ENCODE measurements at places on chromosomes 12 and 14.

DNA sequence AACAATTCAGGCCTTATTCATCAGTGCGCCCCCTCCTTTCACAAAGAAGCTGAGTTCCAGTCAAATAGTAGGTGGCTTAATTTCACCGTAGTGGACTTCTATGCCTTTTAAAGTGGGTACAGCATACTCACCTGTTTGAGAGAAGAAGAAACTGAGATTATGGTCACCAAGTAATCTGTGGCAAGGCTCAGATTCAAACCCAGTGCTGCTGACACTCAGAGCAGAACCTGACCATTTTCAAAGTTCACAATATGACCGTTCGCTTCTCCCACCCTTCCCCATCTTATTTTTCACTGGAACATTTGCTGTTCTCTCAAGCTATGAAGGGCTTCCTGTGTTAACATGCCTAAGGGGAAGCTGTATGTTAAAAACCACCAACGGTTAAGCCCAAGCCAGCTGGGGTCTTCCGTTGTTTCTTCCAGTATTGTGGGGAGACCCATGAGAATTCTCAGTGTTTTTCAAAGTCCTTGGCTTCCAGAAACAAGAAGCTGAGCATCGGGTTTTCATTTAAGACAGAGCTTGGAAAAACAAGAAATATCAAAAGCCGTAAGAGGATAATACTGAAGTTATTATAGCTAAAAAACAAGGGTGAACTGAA, 6.1 kb upstream of the PSMA6 start:
- DNase-seq, result no peak

DNA sequence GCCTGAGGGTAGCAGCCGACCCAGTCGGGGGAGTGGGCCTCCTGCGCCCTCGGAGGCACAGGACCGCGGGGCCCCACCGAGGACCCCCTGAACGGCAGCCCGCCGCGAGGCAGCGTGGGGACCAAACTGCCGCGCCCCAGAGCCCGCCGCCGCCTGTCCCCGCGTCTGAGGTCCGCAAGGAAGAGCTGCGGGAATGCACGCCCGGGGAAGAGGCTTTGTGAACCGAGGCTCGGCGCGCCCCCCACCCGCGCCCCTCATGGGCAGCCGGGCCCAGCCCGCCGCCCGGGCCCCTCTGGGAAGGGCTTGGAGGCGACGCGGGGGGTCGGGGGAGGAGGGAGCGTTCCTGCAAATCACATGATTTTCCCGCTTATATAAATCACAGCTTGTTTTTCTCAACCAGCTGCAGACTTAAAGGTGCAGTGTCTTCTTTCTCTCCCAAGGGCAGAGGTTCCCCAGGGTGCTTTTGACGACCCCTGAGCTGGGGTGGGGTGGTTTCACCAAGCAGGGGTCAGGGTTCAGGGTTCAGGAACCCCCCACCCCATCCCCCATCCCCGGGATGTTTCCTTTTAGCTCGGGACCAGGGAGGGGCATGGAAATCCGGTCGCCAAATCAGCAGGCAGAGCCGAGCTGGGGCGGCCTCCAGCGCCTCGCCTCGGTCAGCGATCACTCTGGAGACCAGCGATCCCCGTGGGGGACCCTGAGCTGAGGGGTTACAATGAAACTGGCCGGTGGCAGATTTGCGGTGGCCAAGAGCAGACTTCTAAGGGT, 44.7 kb upstream of the ATP23 start:
- peak; percentile 49 for DNase-seq

DNA sequence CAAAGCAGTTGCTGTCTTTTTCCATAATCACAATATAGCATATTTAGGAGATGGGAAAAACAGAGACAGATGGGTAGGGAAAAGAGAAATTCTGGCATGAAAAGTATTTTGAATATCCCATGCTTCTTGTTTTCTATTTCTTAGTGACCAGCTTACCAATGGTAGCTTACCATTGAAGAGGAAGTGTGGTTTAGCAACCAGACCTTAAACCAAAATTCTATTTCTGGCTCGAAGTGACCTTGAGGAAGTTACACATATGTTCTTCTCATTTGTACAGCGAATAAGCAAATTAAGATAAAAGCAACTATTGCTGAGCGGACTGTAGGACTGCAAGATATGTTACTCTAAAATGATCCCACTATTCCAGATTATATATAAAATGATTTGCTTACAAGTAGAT, 82.9 kb downstream of the FGD4 start:
- no peak for DNase-seq

- peak; percentile 74 for DNase-seq
Observed at GRCh38 chr12:104201238-104202001, 14.2 kb upstream of the TXNRD1 start.

DNA sequence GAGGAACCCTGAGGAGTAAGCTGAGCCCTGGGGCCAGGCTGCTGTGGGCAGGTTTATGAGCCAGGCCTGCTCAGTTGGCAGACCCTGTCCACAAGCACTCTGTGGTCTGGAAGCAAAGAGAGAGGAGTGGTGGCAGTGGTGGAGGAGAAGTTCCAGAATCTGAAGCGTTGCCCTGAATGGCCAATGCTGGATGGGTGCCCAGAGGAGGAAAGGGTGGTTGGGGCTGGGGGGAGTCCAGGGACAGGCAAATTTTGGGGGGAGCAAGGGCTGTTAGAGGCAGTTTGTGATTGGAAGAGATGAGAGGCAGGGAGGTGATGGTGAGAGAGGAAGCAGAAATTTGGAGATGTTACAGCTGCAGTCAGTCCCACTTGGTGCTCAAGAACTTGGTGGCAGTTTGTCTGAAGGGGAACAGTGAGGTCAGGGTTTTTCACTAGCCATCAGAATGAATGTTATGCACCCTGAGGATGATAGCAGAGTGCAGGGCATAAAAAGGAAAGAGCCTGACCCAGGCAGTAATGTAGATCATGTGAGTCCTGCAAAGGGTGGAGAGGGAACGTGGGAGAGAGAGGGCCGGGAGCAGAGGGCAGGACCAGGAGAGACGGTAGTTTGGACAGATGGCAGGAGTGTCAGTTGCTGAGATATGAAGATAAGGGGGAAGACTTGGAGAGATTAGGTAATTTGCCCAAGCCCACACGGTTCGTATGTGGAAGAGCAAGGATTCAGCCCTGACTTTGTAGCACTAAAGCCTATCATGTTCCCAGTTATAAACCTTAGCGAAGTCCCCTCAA, 51.2 kb downstream of the GALNT8 start:
- no peak for DNase-seq

- DNase-seq, result no peak
Observed at GRCh38 chr12:58325561-58325960, 384.2 kb downstream of the ATP23 start.

DNA sequence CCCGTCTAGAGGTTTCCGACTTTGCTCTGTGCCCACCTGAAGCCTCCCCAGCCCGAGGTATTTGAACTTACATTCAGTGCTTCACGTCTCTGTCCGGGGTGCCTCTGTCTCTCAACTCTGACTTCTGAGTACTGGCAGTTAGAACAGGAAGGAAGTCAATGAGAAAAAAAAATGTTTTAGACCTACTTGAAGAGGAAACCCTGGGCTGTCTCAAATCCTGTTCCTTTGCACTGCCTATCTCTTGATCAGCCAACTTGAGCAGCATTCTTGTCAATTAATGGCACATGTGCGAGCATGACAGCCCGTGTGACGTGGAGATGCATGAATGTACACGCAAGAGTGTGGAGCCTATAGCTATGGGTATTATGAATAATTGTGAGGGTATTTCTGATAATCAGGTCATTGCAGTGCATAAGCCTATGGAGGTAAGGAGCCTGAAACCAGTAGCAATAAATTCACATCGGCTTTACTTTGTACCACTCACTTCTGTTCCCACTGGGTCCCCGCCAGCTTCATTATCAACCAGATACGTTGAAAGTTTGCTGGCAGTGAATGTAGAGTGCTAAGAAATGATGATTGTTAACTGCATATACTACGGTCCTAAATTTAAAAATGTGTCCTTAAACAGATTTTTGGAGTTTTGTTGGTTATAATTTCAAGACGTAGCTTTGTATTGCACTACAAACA, at the start of gene ARHGDIB:
Gene ARHGDIB, minus strand, starts transcription at position 136 of the 687 bp plus-strand sequence. CDS start 10,889 bp downstream, outside the sequence.
- peak; percentile 38 for DNase-seq

DNA sequence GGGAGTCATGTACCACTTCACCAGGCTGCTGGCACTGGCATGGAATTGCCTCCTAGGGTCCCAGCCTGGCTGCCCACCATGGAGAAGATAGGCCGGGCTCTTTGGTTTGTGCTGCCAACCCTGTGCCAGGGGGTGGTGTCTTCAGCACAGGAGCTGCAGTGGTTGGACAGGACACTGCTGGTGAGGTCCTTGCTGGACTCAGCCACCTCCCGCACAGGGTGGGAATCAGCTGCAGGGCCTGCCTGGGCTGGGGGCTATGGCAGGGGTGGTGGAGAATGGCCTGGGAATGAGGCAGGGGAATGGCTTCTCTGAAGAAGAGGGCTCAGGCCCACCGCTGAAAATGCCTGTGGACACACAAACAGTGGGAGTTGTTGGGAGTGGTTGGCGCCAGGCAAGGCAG, 70.6 kb upstream of the CAPRIN2 start:
- DNase-seq, result no peak

GRCh38 chr14:68703093-68703492, 89.8 kb downstream of the ZFP36L1 start:
- DNase-seq, result peak; percentile 91

DNA sequence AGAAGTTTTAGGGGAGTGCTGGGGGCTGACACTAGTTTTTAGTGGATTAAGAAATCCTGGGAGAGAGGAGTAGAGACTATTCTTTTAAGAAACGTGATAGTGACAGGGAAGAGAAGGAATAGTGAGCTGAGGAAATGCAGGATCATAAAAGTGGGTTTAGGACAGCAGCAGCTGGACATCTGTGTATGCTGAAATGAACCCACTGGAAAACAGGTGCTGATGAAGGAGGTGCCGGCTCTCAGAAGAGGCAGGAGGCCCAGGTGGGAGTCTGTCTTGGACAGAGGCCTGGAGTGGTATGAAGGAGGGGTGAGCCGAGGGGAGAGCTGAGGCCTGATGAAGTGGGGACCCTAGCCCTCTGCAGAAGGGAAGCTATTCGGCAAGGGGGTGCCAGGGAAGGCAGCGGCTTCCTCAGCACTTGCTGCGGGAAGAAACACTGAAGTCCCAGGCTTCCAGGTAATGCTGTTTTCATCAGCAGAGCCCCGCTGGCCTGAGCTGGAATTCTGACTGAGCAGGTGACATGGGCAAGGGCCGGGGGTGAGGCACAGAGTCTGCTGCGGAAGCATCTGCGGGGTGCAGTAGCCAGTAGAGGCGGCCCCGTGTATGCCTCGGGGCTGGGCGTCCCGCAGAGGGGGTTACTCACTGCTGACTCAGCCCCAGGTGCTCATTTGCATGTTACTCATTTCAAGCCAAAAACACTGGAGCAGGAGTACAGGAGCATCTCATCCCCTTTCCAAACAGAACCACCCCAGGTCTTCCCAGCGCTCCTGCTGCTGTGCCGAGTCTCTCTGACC, 89.7 kb downstream of the TMCC3 start:
- peak; percentile 93 for DNase-seq

- no peak for DNase-seq
Observed at GRCh38 chr12:117218149-117218548, 27.9 kb upstream of the FBXO21 start.

DNA sequence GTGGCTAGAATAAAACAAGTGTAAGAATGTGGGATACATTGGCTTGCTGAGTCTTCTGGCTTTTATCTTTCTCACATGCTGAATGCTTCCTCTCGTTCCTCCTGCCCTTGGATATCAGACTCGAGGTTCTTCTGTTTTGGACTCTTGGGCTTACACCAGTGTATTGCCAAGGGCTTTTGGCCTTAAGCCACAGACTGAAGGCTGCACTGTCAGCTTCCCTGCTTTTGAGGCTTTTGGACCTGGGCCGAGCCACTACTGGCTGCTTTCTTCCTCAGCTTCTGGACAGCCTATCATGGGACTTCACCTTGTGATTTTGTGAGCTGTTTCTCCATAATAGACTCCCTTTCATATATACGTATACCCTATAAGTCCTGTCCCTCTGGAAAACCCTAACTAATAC, 300.9 kb upstream of the STXBP6 start:
- DNase-seq, result no peak

Measured in MCF 10A (cell line).